Islet precursor cell (in vitro differentiated cells): ENCODE measurements at places on chromosomes 7 and 10.

- no peak for DNase-seq
Observed at GRCh38 chr7:148304456-148304855, 286.1 kb upstream of the C7orf33 start.

DNA sequence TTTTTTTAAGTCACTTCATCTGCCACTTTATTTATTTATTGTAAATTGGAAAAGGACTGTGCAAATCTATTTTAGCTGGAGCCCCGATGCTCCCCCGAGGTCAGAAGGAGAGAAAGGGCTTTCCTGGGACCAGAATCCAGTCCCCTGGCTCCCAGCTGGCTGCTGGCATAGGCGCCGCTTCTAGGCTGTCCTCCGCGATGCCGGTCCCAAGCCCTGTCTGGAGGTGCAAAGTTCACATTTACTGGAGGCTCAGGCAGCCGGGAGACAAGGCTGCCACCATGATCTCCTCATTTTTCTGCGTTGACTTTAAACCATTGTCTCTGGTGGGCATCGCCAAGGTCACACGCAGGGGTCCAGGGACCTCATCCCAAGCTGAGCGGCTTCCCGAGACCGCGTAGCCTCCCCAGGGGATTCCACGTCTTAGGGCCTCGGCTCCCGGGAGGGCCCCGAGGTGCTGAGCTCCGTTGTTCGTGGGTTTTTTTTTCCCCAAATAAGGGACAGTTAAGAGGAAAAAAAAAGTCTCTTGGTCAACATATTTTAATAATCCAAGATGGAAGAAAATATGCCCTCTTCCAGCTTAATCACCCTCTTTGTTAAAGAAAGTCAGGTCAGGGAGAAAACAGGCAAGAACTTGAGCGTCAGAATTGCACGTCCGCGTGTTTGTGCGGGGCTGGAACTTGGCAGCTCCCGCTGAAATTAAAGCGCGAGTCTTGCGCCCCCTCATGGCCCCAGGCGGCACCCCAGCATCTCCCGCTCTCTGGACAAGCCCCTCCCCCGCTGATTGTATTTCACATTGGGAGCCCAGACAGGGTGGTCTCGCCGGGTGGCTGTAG is 11.9 kb downstream of the RGR start:
- peak; percentile 82 for DNase-seq

DNA sequence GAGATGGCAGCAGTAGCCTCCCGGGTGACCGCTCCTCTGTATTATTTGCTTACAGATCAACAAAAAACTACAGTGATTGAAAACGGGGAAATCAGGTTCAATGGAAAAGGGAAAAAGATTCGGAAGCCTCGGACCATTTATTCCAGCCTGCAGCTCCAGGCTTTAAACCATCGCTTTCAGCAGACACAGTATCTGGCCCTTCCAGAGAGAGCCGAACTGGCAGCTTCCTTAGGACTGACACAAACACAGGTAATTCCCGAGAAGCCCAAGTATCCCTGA is 2.2 kb downstream of the DLX6 start:
- DNase-seq = no peak

- DNase-seq = no peak
Observed at GRCh38 chr7:88458279-88458678, 151.6 kb upstream of the STEAP4 start.

GRCh38 chr10:81472927-81473470 is 402.0 kb upstream of the NRG3 start:
- DNase-seq = no peak
